CD4-positive, alpha-beta T cell treated with Interleukin-15 for 4 hours (primary cell): ENCODE measurements at places on chromosomes 1 and 21.

DNA sequence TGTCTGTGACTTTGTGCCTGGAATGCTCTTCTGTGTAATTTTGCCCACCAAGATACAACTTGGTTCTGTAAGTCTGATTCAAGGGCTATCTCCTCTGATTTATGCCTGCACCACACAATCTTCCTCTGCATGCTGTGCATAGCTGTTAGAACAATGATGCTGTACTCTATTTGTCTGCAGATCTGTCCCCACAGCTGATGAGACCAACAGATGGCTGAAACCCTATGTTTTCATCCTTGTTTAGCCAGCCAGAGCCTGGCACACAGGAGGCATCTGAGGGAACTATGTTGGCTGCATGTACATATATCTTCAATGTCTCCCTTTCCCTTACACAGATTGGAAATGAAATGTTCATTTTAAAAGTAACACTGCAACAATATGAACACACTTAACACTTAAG lies 58.0 kb upstream of the ABCA4 start:
- no peak for DNase-seq

DNA sequence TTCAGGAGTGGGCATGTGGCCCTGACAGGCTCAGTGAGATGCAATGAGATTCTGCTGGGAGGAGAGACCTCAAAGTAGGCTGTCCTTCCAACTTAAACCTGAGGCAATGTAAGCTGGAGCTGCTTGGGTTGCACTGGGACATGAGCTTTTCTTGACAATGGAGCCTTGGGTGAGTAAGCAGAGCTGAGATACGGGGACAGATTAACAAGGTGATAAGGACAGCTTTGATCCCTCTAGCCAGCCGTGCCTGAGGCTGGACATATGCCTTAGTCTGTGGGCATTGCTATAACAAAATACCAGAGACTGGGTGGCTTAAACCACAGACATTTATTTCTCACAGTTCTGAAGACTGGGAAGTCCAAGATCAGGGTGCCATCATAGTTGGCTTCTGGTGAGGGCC lies 18.3 kb upstream of the NGF start:
- DNase-seq, result no peak

DNA sequence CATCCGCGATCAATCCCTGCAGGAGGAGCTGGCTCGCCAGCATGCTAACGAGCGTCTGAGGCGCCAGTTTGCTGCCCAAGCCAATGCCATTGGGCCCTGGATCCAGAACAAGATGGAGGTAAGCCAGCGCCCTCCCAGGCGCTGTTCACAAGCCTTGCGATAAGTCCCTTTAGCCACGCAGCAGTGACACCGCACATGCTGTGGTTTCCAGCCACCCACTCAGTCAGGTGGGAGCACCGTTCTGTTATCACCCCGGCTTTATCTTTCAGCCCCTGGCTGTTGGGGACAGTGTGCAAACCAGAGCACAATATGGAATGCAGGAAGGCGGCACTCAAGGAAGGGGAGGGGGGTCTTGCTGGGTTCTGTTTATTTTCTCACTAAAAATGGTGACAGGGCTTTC lies 41.1 kb upstream of the MTR start:
- no peak for DNase-seq

DNA sequence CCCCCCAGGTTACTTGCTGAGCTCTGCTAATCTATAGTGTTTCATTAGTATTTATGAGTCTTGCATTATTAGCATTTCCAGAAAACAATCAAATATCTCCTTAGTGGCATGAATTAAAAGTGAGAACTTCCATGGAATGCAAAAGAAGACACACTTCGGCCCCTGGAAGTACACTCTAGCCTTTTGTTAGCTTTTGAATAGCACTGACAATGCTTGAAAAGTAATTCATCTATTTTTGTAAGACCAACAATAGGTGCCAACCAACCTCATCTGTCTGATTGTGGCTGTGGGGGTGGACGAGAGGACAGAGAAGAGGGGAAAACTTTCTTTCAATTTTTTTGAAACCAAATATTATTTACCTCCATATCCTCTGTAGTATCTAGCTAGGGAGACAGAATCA lies 27.8 kb downstream of the KIAA0040 start:
- no peak for DNase-seq

DNA sequence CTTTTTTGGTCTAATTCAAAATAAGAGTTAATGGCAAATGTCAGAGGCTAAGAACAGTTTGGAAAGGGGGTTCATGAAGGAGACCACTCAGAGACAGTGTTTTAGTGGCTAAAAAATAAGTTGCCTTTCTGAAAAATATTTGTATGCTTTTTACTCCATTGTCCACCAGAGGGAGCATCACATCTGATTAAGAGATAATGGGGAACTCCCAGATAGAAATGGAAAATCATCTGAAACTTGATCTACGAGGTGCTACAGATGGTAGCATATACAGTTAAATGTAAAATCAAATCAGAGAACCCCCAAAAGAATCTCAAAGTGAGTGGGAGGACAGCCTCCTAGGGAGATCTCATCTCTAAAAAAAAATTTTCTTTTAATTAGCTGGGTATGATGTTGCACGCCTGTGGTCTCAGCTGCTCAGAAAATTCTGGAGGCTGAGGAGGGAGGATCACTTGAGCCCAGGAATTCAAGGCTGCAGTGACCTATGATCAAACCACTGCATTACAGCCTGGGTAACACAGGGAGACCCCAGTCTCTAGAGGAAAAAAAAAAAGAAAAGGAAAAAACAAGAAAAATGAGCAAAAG lies 9.7 kb downstream of the SMYD3 start:
- DNase-seq, result peak; percentile 74

GRCh38 chr1:201888282-201889089 lies at the start of gene SHISA4:
SHISA4 (plus strand) TSS chr1:201888898; CDS start chr1:201888995, 97 bp downstream.
- DNase-seq, result no peak

- DNase-seq, result no peak
These were observed 84.2 kb downstream of the LBR start for GRCh38 chr1:225343618-225344017.

GRCh38 chr1:79207331-79207730 lies 200.8 kb upstream of the ADGRL4 start:
- DNase-seq, result no peak

- DNase-seq, result no peak
These were observed 123.2 kb upstream of the KIAA1614 start for GRCh38 chr1:180789460-180789859.

GRCh38 chr1:59293849-59294248 lies 3.0 kb upstream of the FGGY start:
- DNase-seq, result no peak

GRCh38 chr1:166273618-166274017 lies 106.8 kb upstream of the FAM78B start:
- DNase-seq, result no peak

DNA sequence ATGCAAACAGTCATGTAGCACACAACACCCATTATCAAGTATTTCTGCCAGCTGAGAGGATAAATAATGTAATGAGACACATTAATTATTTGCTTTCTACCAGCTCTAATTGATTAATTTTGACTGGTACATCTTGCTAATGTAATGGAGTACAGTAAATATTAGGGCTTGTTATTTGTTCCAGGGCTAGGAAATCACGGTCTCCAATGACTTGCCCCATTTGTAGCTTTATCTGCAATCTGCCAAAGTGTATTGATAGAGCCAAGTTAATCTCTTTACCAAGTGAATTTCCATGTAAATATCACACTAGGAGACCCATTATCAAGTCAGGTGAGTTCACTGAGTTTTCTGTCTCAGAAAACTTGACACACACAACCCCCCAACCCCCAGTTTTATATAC lies 55.1 kb downstream of the RGS13 start:
- DNase-seq, result no peak
